Astrocyte of the cerebellum (primary cell): ENCODE measurements at places on chromosomes 3 and 15.

DNA sequence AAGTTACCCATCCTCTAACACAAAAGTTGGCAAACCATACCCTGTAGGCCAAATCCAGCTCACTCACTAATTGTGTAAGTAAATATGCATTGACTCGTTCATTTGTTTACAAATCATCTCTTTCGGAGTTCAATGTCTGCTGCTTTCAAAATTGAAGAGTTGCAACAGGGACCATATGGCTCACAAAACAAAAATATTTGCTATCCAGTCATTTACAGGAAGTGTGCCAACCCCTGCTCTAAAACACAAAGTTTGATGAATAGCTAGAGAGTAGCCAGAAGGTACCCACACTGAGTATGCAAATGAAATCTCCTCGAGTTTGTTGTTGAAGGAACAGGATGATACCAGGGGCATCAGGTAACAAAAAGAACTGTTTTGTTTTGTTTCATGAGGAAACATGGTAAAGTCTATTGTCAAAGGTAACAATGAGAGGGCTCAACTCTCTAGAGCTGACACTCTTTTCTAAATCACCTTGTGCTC lies 236.2 kb upstream of the THBS1 start:
- no peak for DNase-seq

GRCh38 chr3:187039723-187040414 lies 99.4 kb downstream of the RPL39L start:
- DNase-seq, result no peak

DNA sequence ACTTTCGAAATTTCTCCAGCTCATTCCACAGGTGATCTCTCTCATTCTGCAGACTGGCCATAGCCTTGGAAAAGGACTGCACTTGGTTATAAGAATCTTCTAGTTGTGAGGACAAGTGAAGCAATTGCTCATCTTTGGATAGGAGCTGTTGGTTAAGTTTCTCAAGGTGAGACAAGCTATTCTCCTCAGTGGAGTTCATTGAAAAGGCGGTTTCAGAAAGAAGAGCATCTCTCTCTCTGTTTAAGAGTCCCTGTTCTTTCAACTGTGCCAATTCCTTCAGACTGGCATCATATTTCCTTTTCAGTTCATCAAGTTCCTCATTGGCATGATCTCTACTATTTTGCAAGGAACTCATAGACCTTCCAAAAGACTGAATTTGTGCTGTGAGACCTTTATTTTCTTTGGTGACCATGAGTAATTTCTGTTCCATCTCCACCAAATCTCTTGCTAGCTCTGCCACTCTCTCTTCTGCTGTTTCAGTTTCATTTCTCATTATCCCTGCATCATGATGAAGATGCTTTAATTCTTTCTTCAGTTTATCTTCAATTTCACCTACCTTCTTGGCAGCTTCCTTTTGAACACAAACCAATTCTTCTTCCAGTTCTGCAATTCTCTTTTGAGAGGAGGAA lies 30.2 kb upstream of the HCLS1 start:
- DNase-seq, result no peak

DNA sequence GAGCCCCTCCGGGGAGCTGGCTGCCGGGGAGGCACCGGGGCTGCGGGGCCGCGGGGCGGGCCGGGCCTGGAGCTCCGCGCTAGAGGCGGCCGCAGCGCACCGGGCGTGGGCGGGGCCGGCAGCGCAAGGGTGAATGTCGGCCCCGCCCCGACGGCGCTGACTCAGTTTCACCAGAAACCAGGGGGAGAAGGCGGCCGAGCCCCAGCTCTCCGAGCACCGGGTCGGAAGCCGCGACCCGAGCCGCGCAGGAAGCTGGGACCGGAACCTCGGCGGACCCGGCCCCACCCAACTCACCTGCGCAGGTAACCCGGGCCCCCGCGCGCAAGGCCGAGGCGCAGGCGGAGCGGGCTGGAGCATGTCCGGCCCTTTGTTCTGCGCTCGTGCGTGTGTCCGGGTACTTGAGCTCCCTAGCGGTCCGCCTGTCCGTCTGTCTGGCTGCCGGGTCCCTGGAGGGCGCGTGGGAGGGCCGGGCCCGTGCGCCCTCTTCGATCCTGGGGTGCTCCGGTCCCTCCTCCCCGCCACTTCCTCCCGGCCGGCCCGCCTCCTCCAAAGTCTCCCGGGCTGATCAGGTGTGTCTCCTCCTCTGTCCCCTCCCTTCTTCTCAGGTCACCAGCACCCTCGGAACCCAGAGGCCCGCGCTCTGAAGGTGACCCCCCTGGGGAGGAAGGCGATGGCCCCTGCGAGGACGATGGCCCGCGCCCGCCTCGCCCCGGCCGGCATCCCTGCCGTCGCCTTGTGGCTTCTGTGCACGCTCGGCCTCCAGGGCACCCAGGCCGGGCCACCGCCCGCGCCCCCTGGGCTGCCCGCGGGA lies at the start of gene SPINT1:
Gene SPINT1 (plus strand): TSS at position 164 of the 811 bp plus-strand sequence. CDS start 507 bp downstream, at position 671.
- DNase-seq, result no peak

GRCh38 chr3:107769882-107770281 lies 247.1 kb downstream of the BBX start:
- no peak for DNase-seq

DNA sequence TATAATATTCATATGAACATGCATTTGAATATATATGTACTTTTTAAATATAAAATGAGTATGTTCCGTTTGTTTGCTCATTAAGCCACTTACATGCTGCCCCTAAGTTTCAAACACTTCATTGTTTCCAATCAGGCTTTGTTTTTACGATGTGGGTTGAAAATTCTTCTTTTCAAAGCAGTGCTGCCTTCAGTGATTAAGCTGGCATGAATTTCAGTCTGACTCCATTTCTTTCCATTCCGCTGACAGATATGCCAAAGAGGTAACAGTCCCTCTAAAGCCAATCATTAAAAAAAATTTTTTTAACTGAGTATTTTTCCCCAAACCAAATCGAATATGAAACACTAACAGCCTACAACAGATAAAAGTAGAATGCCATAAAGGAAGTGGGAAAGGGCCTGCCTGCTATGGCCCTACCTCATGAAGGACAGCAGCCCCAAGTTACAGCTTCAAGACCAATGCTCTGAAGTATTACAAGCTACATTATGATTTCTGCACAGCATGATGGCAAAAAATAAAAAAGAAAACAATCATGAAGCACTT lies 40.0 kb downstream of the DCUN1D1 start:
- no peak for DNase-seq

DNA sequence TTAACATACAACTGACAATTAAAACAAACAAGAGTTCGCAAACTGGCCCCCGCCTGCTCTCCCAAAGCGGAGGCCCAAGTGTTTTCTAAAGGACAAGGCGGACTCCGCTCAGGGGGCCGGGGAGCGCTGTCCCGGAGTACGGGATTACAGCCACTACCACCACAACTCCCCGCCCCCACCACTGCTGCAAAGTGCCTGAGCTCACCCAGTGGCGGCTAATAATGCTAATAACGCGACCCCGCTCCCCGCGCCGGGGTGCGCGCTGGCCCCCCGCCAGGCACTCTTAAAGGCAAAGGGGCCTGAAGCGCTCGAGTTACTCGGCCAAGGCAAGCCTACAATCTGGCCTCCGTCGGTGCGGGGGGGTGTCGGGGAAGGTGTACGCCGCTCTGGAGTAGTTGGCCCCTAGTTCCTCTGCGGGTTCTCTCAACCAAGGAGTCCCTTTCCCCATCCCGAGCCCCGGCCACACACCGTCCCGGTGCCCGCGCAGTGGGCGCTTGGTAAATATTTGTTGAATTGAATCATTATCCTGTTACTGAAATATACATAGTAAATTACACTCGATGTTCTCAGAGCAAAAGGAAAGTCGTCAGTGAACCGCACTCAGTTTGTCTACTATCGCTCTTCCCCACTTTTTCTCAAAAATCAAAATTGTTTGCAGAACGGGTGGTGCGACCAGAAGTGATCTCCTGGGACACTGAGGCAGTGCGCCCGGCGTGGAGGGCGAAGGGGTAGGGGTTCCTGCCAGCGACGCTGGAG lies 827 bp downstream of the WNT5A start:
- DNase-seq, result no peak

- no peak for DNase-seq
These were observed 75.6 kb upstream of the MBNL1 start for GRCh38 chr3:152192936-152193672.

- peak; percentile 88 for DNase-seq
These were observed 258.1 kb downstream of the TBL1XR1 start for GRCh38 chr3:176939022-176939817.

GRCh38 chr15:87213626-87214025 lies 1042.9 kb downstream of the NTRK3 start:
- DNase-seq, result no peak

DNA sequence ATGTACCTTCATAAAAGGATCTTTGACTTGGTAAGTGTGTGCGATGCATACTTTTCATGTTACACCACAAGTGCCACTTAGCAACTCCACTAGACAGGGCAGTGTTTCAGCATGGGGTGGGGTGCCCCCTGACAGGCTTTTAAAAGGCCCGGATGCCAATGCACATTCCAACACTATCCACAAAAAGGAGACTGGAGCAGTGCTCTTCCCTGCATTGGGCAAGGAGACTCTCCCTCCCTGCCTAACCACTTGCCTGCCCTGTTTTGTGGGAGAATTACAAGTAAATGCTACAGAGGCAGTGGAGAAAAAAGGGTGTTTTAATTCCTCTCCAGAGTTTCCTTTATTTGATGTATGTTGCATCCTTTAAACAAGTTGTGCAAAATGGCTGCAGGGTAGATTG lies 1.7 kb upstream of the RARB start:
- DNase-seq, result no peak

DNA sequence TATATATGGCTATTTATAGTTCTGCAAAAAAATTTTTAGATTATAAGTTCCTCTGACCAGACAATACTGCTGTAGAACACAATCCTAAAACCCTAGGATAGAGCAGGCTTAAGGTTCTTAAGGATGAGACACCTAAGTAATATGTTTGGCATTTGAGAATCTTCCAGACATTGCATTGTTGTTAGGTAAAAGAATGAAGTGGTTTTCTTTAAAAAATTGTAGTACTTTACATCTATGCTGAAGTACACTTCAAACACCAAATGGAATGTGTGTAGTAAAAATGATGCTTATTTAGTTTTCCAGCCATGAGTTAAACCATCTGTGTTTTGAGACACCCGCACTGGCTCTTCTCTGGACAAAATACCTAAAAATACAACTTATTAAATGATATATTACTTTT lies 857.7 kb downstream of the OTOL1 start:
- no peak for DNase-seq

DNA sequence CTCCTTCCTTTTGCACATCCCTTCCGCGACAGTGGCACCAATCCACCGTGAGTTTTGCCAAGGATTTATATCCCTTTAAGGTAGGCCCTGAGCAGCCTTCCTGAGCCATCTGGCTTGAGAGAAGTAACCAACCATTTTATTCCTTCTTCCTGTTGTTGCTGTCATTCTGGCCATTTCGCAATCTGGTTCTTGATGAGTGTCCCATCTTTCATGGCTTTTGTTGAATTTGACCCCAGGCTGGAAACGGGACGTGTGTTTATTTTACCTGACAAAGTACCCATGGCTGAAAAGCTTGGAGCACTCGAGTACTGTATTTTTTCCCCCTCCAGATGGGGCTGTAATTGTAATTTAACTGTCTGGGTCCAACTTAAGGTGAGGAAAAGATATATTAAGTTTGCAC lies 173.4 kb downstream of the WNT5A start:
- no peak for DNase-seq

GRCh38 chr15:36544518-36545466 lies 34.6 kb upstream of the CDIN1 start:
- peak; percentile 15 for DNase-seq

DNA sequence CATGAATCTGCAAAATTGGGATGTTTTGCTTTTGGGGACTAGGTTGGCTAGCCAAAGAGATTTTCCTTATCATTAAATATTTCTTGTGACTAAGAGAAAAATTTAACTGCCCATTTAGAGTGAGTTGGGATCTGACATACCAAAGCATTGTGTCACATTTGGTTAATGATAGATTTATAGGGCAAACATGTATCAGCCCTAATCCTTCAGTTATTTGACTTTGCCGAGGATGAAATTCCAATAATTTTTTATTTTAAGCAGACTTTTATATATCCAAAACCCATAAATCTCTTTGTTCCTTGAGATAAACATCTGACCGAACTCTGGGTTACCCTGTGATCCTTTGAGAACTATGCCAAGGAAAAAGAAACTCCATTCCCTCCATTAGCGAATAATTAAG lies 218.9 kb downstream of the CDIN1 start:
- no peak for DNase-seq

GRCh38 chr3:5195605-5196004 lies 8.1 kb downstream of the EDEM1 start:
- DNase-seq, result no peak

DNA sequence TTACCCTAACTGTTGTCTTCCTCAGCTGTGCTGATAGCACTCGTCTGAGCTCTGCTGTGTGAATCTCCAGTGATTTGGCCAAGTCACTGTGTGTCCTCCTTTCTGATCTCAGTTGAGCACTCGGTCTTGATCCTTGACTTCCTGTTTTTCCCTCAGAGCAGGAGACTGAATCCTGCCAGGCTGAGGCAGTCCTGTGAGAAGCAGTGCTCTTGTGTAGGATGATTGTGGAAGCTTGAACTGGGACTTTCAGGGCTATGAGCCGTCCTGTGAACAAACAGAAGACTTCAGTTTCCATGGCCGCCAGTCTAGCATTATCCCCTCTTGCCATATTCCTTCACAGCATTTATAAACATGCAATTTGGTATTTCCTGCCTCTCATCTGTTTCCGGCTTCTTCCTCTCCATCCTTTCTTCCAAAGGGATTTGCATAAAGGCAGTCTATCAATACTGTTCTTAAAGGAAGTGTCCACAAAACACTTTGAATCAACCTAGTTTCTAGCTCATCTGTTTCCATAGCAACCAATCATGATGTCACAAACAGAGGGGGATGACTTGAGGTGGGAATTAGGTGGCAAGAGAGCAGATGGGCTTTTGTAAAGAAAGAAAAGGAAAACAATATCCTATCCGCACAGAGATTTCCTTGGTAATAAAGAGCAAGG lies 237.2 kb downstream of the AGBL1 start:
- DNase-seq, result no peak

DNA sequence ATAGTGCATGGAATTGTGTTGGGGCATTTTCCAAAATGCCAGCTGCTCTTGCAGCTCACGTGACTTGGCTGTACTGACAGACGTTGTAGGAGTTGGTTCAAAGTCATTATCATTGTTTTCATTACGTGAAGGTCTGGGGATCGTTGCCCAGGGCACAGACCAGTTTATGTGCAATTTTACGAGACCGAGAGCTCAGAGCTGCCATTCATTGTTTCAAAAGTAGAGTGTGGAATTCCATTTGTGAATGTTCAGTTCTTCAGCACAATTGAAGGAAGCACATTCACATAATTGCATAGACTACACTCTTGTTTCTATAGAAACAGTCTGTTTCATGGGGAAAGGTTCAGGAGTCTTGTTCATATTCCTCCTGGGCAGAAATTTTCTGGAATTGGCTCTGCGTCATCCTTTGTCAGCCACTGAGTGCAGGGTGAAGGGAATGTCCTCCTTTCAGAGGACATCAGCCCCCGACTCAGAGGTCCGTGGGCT lies 54.5 kb downstream of the GABRG3 start:
- no peak for DNase-seq

DNA sequence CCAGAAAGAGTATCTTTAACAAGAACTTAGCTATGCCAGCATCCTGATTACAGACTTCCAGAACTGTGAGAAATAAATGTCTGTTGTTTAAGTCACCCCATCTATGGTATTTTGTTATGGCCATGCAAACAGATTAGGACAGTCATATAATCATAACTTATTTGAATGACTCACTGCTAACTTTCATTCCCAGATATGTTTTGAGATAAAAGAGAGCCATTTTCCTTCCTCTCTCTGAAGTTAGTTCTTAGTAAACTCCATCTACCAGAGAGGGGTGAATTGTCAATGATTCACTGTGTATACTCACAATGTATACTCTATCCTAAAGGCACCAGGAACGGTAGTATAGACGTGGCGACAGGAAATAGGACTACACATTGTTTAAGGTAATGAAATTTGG lies 179.4 kb upstream of the DPH6 start:
- no peak for DNase-seq

- no peak for DNase-seq
These were observed 13.3 kb downstream of the SEMA3G start for GRCh38 chr3:52431459-52432223.
